ENCODE measurements at places on chromosomes 6 and 20.

DNA sequence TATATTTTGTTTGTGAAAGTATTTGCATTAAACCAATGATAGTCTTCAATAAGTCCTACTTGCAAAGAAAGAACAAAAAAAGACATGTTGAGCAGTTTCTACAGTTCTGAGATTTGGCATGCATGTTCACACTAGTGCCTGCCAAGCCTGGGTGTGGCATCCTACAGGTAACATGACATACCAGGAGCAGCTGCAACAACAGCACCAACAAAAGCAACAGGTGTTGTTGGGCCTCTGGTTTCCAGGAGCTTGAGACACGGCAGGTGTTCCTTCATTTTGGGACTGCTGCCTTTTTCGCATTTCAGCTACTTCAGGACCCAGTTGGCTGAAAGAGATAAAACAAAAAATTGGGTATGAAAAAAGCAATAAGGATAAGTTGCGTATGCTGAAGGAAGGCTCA lies 41.2 kb upstream of the MTRF1L start:
- no peak for DNase-seq

GRCh38 chr20:46978951-46979491 lies 84.4 kb downstream of the EYA2 start:
- no peak for DNase-seq

DNA sequence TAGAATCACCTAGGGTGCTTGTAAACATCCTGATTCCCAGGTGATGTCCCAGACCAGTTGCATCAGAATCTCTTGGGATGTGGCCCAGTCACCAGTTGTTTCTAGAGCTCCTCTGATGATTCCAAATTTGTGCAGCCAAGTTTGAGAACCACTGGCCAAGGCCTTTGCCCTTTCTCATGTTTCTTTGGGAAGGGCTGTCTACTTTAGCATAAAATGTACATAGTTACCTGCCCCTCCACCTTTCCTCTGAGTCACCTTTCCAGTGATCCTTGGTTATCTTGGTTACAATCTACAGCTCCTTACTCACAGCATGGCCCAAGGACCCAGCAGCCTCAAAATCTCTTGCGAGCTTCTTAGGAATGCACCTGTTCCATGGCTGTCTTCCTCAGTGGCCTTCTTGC lies 266.4 kb upstream of the PRND start:
- no peak for DNase-seq

GRCh38 chr6:38806271-38806670 lies 91.2 kb downstream of the DNAH8 start:
- no peak for DNase-seq

GRCh38 chr20:48784273-48784641 lies 43.5 kb downstream of the PREX1 start:
- DNase-seq, result no peak

GRCh38 chr20:21102603-21103311 lies 3.4 kb downstream of the LINC00237 start:
- no peak for DNase-seq

GRCh38 chr6:50093938-50094272 lies 44.2 kb upstream of the DEFB112 start:
- no peak for DNase-seq

- no peak for DNase-seq
Measured at GRCh38 chr6:116420341-116420740, 40.8 kb upstream of the CALHM6 start.
